ENCODE measurements at places on chromosomes 3 and 15. TPM values are rescaled to one million over a fixed set of nuclear protein-coding genes. Genes with fewer than 3 reads are reported as not detected.

DNA sequence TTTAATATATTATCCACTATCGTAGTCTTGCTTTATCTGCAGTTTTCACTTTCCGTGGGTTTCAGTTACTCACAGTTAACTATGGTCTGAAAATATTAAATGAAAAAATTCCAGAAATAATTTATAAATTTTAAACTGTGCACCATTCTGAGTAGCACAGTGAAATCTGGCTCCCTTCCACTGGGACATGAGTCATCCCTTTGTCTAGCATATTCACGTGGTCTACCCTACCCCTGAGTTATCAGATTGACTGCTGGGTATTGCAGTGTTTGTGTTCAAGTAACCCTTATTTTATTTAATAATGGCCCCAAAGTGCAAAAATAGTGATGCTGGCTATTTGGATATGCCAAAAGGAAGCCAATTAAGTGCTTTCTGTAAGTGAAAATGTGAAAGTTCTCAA lies 539.5 kb upstream of the AGTR1 start:
- DNase-seq, result no peak

DNA sequence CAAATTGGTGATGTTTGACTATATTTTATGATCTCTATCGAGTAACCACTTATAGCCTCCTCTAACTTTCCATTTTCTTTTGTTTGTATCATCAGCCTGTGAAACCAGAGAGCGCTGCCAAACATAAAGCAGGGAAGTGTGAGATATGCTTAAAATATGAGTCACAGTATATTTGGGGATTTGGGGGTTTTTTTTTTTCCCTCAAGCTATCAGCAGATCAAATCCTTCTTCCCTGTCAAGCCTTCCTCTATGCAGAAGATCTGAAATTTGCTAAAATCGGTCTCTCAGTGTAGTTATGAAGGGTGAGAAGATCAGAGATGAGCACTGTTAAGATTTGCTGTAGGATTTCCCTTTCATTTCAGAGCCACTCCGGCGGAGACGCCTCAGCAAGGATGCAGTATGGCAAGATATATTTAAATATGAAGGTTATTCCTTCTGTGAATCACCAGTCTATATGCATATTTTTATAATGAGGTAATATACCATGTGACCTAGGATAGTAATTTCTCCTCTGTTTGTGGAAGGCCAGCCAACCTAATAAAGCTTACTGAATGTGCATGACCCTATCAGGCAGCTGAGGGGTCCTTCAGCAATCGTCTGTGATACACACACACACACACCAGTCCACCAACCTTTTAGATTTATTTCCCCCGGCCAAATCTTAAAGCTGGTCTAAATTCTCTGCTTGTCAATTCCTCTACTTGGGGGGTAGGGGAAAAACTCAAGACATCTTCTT lies 474.1 kb downstream of the FOXP1 start:
- no peak for DNase-seq

GRCh38 chr15:62561059-62561519 lies 396.0 kb upstream of the C2CD4B start:
- no peak for DNase-seq

DNA sequence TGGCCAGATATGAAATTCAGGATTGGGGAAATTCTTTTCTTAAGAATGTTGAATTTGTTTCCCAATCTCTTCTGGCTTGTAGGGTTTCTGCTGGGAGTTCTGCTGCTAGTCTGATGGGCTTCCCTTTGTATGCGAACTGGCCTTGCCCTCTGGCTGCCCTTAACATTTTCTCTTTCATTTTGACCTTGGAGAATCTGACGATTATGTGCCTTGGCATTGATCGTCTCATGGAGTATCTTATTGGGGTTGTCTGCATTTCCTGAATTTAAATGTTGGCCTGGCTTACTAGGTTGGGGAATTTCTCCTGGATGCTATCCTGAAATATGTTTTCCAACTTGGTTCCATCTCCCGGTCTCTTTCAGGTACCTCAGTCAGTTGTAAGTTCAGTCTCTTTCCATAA lies 152.2 kb downstream of the CFAP20DC start:
- DNase-seq, result no peak

GRCh38 chr15:69384626-69385598 lies 29.2 kb upstream of the KIF23 start:
- no peak for DNase-seq

- DNase-seq, result no peak
Measured at GRCh38 chr3:76310667-76311066, 525.3 kb upstream of the ZNF717 start.

DNA sequence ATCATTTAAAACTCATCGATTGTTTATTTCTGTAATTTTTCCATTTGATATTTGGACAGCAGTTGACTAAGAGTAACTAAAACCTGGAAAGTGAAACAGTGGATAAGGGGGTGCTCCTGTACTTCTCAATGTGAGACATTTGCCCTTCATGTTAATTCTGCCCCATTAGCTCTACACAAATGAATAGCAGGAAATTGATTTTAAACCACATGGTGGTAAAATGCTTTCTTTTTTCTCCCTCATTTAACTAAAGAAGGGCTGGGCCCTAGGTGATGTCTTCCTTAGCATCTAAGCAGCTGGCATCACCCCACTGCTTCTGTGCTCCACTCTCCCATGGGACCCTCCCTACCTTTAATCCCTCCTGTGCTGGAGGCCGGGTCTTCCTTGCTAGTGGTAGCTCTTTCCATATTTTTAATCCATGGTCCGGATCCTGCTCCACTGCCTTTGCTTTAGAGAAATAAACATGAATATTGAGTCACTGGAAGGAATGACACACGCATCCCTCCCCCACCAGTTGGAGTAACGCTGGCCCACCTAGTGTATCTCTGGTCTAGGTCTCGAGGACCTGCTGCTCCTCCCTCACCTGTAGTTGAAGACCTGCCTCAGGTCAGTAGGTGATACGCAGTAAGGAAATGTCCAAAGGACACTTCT lies 30.2 kb upstream of the LAMP3 start:
- DNase-seq, result no peak

DNA sequence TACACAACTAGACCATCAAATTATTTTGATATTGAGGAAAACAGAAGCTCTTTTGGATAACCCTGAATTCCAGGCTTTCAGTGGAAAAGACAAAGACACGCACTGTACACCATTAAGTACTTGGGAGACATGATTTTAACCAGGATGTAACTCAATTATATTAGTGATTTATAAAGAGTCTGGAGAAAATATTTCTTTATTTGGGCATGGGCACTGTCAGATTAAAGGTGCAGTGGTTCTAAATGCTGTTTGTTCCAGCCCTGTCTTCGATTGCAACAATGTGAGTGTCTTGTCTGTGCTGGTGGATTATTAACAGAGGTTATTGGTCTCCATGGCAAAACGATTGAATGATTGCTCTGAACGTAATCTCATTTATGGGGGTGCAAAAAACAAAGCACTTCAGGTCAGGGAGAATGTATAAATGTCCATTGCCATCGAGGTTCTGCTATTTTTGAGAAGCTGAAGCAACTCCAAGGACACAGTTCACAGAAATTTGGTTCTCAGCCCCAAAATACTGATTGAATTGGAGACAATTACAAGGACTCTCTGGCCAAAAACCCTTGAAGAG lies at the start of gene TM4SF4:
Gene TM4SF4, plus strand, starts transcription at position 448 of the 568 bp plus-strand sequence. CDS start 181 bp downstream, outside the sequence.
- DNase-seq, result no peak

DNA sequence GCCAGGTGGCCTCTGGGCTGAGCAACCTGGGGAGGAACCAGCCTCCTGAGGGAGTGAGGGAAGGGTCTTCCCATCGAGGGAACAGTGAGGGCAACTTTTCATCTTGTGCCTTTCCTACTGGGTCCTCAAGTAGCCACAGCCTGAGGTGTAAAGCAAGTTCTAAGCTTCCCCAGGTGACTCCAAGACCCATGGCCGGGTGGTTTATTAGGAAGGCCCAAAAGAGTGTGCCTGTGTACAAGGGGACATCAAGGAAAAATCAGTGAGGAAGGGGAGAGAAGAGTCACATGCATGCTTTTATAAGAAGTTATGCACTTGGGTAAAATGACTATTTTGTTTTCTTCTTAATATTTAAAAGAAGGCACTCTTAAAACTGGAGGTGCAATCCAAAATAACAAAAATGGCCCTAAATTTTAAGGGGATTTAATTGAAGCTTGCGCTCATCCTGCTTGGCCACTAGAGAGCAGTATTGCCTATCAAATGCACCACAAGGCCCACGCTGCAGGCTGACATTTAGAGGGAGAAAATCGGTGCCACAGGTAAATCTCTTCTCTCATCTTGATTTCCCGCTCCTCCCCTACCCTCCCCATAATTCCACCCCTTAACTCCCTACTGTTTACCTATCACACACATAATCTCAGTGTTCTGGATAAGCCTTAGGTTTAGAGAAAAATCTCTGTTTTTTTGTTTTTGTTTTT lies 6.7 kb downstream of the NANOGP8 start:
- peak; percentile 31 for DNase-seq

GRCh38 chr3:152021951-152022461 lies 148.6 kb downstream of the SUCNR1 start:
- DNase-seq, result no peak

THSD4 gene
- 85.9 TPM for total RNA-seq

CIB1 gene
- total RNA-seq, result 11.5 TPM

TMOD2 gene
- 220 TPM for total RNA-seq
